ENCODE measurements at places on chromosomes 7 and 10. TPM values are rescaled to one million over a fixed set of nuclear protein-coding genes. Genes with fewer than 3 reads are reported as not detected.
A peak's percentile ranks its signal among the peaks of the same experiment; 100 is the strongest.

GRCh38 chr10:22765660-22766547 is 51.5 kb upstream of the PIP4K2A start:
- no peak for DNase-seq

GRCh38 chr7:36115448-36116321 is 37.4 kb upstream of the EEPD1 start:
- peak; percentile 97 for DNase-seq

DNA sequence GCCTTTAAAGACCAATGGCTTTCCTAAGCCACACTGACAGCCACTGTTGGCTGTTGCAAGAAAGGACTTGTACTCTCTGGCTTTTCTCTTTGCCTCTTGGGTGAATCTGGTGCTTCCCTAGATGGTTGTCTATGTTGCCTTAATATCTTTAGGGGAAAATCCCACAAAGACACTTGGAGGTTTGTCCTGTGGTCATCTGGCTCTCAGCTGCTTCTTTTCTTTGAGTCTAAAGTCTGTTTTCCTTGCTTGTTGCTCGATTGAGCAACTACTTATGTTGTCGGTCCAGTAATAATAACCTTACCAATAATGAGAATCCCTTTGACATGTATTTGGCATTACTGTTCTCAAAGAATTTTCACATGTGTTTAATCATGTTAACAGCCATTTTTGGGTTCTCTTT is 537.6 kb downstream of the LRMDA start:
- no peak for DNase-seq

GRCh38 chr7:30988351-30989005 is 24.7 kb downstream of the GHRHR start:
- peak; percentile 87 for DNase-seq

GRCh38 chr10:113225903-113226302 is 275.9 kb downstream of the TCF7L2 start:
- peak; percentile 49 for DNase-seq

- peak; percentile 76 for DNase-seq
These were observed 612 bp upstream of the SLC18A3 start for GRCh38 chr10:49609283-49610113.

DNA sequence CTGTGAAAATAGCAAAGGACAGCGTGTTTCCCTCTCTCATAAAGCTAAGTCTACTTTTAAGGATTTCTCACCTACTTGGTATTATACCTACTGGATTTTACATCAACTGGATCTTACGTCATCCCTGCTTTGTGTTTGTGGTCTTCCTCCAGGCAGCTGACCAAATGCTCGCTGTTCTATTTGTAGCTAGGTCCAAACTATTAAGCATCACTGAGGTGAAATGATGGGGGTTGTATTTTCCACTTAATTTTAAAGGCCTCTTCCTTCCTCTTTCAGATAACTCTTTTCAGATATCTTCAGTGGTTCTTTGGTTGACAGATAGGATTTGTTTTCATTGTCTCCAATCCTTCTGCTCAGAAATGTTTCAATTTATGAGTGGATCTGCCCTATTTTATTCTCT is 169.7 kb downstream of the RNLS start:
- DNase-seq: no peak

DNA sequence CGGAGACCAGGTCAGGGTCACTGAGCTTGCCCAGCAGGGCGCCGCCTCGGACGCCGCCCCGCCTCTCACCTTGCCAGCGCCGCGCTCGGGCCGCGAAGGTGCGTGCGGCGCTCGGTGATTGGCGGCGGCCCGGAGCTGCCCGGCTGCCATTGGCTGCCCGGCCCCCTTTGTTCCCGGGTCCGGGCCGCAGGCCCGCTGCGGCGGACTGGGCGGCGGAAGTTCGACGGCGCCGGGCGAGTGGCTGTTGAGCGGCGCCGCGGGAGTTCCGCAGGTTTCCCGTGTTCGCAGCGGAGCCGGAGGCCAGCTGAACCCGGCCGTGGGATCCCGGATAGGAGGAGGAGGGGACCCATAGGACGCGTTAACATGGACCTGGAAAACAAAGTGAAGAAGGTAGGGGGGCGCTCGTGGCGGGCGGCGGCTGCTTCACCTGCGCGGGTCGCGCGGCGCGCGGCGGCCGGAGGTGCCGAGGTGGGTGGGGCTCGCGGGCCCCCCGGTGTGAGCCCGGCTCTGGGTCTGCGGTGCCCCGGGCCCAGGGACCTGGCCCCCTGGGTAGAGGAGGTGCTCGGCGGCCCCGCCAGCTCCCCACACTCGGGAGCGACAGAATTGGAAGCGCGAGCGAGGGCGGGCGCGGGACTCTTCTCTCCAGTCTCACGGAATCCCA is at the start of gene TES:
TSS of gene TES (plus strand) at position 195 of the 661 bp plus-strand sequence. CDS start at position 364, 169 bp downstream.
- DNase-seq: no peak

GRCh38 chr7:34096198-34096651 is 190.9 kb downstream of the BMPER start:
- peak; percentile 78 for DNase-seq

DNA sequence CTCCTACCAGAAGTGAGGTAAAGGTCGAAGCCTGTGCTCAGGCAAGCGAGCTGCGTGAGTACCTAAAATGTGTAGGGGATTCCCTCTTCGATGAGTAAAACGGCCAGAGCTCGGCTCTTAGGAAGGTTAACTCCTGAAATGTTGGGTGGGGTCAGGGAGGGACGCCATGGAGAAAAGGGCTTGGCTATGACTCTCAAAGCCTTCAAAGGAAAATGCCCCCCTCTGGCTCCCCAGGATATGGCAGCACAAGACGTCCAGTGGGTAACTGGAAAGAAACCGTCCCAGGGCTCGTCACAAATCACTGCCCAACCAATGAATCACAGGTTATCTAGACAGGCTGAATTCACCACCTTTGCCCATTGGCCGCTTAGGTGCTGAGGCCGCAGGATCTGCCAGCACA is 58.0 kb downstream of the CALML3 start:
- DNase-seq: no peak

- no peak for DNase-seq
These were observed 132.2 kb upstream of the CAV2 start for GRCh38 chr7:116367171-116367813.

DNA sequence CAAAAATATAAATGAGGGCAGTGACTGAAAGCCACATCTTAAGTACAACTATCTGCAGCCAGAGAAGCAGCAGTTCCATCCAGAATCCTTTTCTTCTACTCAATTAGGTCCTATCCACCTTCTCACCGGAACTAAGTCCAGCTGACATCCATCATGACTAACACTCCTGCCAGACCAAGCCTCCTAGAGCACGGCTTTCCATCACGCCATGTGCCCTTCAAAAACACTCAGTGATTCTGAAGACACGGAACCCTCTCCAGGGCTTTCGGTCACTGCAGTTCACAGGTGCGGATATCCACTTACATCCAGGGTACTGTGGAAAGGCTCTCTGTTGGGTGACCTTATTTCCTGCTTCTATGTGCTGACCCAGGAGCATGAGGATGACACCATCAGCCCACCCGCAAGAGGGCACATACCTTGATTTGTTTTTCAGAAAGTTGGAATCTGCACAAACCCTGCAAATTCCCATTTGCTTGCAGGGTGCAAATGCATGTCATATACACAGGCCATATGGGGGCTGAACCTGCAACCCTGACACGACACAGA is 64.3 kb downstream of the FAM171A1 start:
- DNase-seq: no peak

GRCh38 chr10:120420421-120420820 is 36.6 kb upstream of the PLPP4 start:
- DNase-seq: no peak

- DNase-seq: peak; percentile 93
These were observed 126.2 kb downstream of the PRPF18 start for GRCh38 chr10:13712837-13713581.

GRCh38 chr7:151179946-151180345 is 7.1 kb downstream of the ASB10 start:
- DNase-seq: no peak

DNA sequence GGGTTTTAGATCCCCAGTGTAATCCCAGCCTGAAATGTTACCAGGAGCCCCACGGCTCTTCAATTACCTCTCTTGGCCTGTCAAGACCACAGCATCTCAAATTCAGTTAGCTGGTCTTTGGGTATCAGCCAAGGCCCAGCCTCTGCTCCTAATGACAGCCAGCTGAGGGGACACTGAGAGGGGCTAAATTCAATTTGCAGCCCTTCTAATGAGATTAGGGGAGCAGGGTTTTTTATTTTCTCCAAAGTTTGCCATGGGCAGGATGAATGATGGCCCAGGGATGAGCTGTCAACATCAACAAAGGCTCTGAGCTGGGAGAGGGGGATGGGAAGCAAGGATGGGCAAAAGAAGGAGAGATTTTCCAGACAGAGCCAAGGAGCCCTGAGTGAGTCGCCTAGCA is 116.8 kb upstream of the TBX20 start:
- DNase-seq: no peak

C10orf95 gene
- total RNA-seq: 11.7 TPM

SPDYE2B gene
- not detected for total RNA-seq

ADARB2 gene
- total RNA-seq: 1.4 TPM

HGF gene
- 1.5 TPM for total RNA-seq

ACBD7 gene
- not detected for total RNA-seq

CRPPA gene
- total RNA-seq: 0.51 TPM

CD36 gene
- 31.3 TPM for total RNA-seq

SPDYE6 gene
- total RNA-seq: not detected

NAT16 gene
- total RNA-seq: not detected

NOBOX gene
- total RNA-seq: not detected

GOLGA7B gene
- total RNA-seq: 17.3 TPM

IFIT1 gene
- 4.0 TPM for total RNA-seq

IQUB gene
- 0.55 TPM for total RNA-seq

ZNF3 gene
- total RNA-seq: 24.1 TPM

ERVW-1 gene
- not detected for total RNA-seq

FAM200A gene
- 8.1 TPM for total RNA-seq

GHRHR gene
- not detected for total RNA-seq

NPSR1 gene
- not detected for total RNA-seq
